ENCODE measurements at places on chromosomes 11 and 22.

DNA sequence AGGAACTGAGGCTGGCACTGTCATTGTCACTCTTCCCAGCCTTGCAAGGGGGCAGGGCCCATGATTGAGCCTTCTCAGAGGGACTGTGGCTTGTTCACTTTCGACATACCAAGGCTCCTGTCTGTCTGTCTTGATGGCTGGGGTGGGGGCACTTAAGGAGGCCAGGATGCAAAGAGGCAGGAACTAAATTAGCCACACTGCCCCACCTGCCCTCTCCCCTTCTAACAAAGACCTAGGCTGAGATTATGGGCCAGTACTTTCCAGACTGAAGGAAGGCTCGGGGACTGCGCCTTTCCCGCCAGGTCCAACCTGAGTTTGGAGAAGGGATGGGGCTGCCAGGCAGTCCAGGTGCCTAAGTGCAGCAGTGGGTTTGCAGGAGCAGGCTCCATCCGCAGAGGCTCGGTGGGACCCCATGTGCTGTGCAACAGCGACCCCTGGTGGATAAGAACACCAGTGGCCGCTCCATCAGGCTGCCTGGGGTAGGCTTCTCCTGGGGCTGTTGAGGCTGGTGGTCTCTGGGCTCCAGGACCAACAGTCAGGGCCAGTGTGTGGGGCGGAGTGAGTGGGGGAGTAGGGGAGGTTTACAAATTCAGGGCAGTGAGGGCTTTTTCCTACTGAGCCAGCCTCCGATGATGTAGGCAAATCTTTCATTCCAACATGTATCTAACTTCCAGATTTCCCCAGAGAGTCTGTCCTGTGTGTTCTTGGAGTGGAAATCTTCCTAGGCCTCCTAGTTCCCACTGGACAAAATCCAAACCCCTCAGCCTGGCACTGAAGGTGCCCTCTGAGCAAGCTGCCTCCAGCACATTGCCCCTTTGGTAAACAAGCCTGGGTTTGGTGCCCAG, 93.9 kb downstream of the INSC start:
- peak; percentile 46 for DNase-seq

GRCh38 chr11:32266601-32267000, 168.7 kb downstream of the WT1 start:
- DNase-seq, result no peak

DNA sequence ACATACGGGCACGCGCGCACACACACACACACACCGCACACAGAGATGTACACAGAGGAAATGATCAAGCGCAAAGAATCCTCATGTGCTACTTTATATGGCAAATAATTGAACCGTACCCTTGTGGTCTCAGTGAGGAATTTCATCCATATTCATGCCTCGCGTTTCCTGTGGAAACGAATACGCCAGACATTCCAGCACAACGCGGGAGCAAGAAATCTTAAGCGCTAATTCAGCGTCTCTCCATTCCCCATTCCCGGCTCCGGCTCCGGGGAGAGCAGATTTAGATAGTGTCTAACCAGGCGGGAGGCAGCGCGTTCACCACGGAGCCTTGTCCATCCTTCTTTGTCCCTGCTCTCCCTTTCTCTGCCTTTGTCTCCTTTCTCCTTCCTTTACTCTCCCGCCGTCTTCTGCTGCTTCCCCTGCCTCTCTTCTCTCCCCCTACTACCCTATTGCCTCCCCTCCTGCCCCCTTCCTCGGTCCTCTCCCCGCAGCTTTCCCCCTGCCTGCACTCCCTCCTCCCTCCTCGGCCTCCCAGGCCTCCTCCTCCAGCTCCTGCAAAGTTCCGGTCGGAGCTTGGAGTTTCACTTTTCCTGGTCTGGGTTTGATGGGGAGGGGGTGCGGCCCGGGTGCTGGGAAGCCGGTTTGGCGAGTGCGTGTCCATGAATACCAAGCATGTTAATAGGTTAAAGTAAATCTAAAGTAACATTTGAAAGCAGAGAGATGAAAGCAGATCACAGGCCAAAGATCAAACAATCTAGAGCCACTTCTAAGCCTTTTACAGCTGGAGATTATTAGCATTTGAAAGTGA, 579.3 kb downstream of the BUD13 start:
- no peak for DNase-seq

- DNase-seq, result no peak
Measured at GRCh38 chr22:36862251-36863242, 1.7 kb downstream of the NCF4 start.

Data from HFFc6 (cell line).